ENCODE measurements at places on chromosomes 7 and 10. TPM values are rescaled to one million over a fixed set of nuclear protein-coding genes. Genes with fewer than 3 reads are reported as not detected.

CDK1 gene
- 80.5 TPM for total RNA-seq

ZNF735 gene
- total RNA-seq = not detected

NET1 gene
- 15.9 TPM for total RNA-seq

SLC16A12 gene
- total RNA-seq = 3.6 TPM

ZNF107 gene
- total RNA-seq = 3.2 TPM

RBP3 gene
- total RNA-seq = not detected

ABCC2 gene
- total RNA-seq = 0.17 TPM

MCU gene
- total RNA-seq = 24.4 TPM

C10orf62 gene
- not detected for total RNA-seq

LRRC4 gene
- 0.45 TPM for total RNA-seq

SUN3 gene
- not detected for total RNA-seq

CUZD1 gene
- 0.45 TPM for total RNA-seq

HPSE2 gene
- not detected for total RNA-seq

JAZF1 gene
- total RNA-seq = 4.9 TPM

TEX36 gene
- total RNA-seq = not detected

TMEM236 gene
- total RNA-seq = not detected

CCSER2 gene
- 8.8 TPM for total RNA-seq

AKR1B15 gene
- total RNA-seq = not detected

ADAMTS14 gene
- total RNA-seq = under 0.01 TPM

PAOX gene
- 4.4 TPM for total RNA-seq

TRIP6 gene
- 76.3 TPM for total RNA-seq

MRPS17 gene
- 8.9 TPM for total RNA-seq

RBP4 gene
- total RNA-seq = 2.8 TPM

FFAR4 gene
- total RNA-seq = not detected

CFAP43 gene
- total RNA-seq = under 0.01 TPM

NEBL gene
- 1.3 TPM for total RNA-seq

CCDC172 gene
- not detected for total RNA-seq

RPEL1 gene
- total RNA-seq = not detected

LIPA gene
- 67.2 TPM for total RNA-seq

EBF3 gene
- total RNA-seq = 1.5 TPM

TMEM178B gene
- under 0.01 TPM for total RNA-seq

GHRHR gene
- not detected for total RNA-seq

GIMAP2 gene
- 0.15 TPM for total RNA-seq

OPN4 gene
- total RNA-seq = not detected

OR6B1 gene
- total RNA-seq = not detected

PDE1C gene
- total RNA-seq = 2.9 TPM

SPDYE5 gene
- total RNA-seq = not detected

FAM180A gene
- 11.1 TPM for total RNA-seq

MYO1G gene
- total RNA-seq = not detected

ANKMY2 gene
- total RNA-seq = 16.3 TPM

GBX1 gene
- not detected for total RNA-seq

OR2A25 gene
- total RNA-seq = not detected

LBX1 gene
- total RNA-seq = under 0.01 TPM

AFAP1L2 gene
- total RNA-seq = 1.9 TPM

CALHM2 gene
- 19.0 TPM for total RNA-seq

ABI1 gene
- 31.7 TPM for total RNA-seq

FEZF1 gene
- not detected for total RNA-seq
